ENCODE measurements at places on chromosomes 16 and 17.

- DNase-seq, result no peak
These were observed 1.1 kb downstream of the SPECC1 start for GRCh38 chr17:20010099-20010863.

DNA sequence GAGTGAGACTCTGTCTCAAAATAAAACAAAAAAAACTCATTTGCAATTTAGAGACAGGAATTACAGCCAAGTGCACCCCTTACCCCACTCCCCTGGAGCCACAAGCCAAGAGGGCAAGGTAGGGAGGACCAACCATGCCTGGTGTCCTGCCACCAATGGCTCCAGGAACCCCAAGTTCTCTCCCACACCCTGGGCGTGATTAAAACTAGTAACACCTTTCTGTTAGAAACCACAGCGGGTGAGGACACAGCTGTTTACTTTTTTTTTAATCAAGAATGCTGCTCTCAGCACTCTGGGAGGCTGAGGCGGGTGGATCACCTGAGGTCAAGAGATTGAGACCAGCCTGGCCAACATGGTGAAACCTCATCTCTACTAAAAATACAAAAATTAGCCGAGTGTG, 38.1 kb downstream of the ANKRD11 start:
- DNase-seq, result no peak

DNA sequence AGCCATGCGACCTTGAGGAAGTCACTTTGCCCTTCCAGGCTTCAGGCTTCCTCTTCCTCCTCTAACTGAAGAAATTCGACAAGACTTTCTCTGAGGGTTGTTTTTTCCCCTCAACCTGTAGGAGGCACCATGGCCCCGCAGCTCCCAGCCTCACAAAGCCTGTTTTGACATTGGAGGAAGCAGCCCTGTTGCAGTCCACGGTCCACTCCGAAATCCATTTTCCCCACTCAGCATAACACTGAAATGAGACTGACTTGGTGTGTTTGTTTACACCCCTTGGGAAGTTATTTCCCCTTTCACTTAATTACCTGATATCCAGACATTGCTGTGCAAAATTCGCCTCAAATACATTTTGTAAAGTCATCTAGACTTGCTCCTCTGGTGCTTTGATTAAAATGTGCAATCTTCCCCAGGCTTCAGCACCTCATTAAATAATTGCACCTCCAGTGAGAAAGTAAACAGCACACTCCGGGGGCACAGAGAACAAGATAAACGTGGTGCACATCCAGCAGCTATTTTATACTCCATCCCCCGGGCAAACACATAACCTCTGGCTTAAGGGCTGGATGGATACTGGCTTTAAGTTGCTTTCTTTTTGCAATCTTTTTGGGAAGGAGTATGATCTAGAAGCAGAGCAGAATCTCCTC, 41.4 kb upstream of the PIRT start:
- DNase-seq, result no peak

GRCh38 chr17:74497471-74497870, 31.0 kb downstream of the CD300A start:
- DNase-seq, result no peak

DNA sequence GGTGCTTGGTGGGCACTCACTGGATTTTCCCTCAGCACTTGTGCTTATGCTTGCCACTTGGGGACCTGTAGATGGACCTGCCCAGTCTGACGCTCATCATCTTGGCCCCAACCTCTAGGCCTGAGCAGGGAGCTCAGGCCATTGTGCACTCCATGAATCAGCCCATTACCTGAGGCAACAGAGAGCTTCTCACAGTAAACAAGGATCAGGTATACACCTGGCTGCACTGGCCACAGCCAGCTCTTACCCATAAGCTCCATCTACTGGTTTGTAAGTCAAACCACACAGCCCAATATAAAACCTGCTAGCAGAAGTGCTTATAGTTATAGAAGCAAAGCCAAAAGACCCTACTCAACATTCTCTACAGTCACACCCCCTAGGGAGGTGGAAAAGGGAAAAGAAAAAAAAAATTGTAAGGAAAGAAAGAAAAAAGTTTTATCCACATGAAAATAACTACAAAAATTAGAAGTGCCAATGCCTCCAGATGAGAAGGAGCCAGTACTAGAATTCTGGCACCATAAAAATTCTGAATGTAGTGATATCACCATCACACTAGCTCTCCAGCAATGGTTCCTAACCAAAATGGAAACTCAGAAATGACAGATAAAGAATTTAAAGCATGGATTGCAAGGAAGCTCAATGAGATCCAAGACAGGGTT, 87.8 kb upstream of the CDH5 start:
- DNase-seq, result no peak

GRCh38 chr16:83345846-83346640, 461.7 kb upstream of the HSBP1 start:
- no peak for DNase-seq

DNA sequence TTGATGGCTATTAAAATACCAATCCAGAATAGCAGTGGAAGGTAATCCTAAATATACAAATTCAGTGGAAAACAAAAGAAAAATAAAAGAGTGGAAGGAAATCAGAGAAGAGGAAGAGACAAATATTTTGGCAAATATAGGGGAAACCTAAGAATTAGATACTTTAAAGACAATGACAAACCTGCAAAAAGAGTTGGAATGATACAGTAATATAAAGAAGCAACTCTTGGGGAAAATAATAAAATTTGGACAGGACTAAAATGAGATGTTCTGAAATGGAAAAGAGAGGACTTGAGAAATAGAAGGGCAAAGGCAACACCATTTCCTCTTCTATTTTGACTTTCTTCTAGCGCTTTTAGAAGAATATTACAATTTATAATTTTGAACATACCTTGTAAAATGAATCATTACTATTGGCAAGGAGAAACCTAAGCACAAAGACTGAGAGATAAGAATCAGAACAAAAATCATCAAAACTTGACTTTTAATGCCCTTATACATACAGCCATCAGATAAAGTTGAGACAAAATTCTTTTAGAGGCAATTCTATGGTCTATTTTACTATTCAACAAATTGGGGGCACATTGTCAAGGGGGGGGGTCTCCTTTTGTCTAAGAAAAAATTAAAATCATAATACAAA, 5.2 kb downstream of the RNF43 start:
- DNase-seq, result no peak

DNA sequence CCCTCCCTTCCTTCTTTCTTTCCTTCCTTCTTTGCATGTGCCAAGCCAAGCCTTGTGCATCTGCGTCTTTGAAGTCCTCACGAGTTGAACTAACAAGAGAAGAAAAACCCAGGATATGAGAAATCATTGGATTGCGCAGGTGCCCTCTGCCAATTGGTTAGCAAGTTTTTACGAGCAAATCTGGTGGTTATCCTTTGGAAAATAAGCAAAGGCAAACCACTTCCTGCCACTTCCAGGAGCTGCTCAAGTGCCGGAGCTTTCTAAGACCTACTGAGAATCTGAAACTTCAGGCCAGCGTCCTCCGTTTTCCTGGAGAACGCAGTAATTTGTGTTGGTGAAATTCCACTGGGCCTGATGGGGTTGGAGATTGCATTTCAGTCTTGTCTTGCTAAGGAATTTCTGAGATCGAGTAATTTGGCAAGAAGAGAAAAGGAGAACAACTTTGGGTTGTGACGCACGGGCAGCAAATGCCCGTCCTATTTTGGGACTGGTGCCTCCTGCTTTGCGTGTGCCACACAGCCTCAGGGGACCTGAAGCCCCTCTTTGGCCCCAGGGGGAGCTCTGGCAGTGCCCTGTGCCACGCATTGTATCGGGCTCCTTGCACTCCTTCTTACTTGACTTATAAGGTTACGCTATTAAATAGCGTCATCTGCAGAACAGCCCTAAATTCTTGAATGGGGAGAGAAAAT, 56.4 kb downstream of the CMIP start:
- no peak for DNase-seq

GRCh38 chr16:29312835-29313558, 93.5 kb downstream of the NPIPB11 start:
- no peak for DNase-seq

GRCh38 chr16:21277045-21277926, 804 bp downstream of the CRYM start:
- no peak for DNase-seq

- peak; percentile 61 for DNase-seq
These were observed 172.6 kb downstream of the CDK5R1 start for GRCh38 chr17:32659419-32659842.

- no peak for DNase-seq
These were observed 740.5 kb upstream of the EEF2KMT start for GRCh38 chr16:5838071-5838470.

- DNase-seq, result no peak
These were observed 4.7 kb downstream of the MMP15 start for GRCh38 chr16:58030136-58030840.

DNA sequence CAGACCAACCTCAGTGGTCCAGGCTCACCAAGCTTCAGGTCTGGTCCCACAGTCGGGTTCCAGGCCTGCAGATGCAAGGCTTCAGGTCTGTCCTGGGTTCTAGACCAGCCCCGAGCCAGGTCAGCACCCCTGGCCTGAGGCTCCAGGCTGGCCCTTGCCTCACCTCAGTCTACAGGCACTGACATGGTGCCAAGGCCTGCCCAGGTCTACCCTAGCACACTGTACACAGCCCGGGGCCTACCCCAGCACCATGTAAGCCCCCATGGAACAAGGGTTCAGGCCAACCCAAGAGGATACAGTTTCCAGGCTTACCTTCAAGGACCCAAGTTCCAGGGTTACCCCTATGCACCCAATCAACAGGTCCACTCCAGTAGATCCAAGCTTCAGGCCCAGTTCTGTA, 26.8 kb downstream of the ZFP1 start:
- DNase-seq, result no peak

GRCh38 chr17:9166788-9167187, 145.5 kb downstream of the NTN1 start:
- DNase-seq, result no peak

- DNase-seq, result no peak
These were observed 41.5 kb downstream of the CALB2 start for GRCh38 chr16:71399801-71400563.
